ENCODE measurements at places on chromosomes 6 and 20.

- no peak for DNase-seq
Measured at GRCh38 chr6:20875369-20875963, 341.2 kb downstream of the CDKAL1 start.

DNA sequence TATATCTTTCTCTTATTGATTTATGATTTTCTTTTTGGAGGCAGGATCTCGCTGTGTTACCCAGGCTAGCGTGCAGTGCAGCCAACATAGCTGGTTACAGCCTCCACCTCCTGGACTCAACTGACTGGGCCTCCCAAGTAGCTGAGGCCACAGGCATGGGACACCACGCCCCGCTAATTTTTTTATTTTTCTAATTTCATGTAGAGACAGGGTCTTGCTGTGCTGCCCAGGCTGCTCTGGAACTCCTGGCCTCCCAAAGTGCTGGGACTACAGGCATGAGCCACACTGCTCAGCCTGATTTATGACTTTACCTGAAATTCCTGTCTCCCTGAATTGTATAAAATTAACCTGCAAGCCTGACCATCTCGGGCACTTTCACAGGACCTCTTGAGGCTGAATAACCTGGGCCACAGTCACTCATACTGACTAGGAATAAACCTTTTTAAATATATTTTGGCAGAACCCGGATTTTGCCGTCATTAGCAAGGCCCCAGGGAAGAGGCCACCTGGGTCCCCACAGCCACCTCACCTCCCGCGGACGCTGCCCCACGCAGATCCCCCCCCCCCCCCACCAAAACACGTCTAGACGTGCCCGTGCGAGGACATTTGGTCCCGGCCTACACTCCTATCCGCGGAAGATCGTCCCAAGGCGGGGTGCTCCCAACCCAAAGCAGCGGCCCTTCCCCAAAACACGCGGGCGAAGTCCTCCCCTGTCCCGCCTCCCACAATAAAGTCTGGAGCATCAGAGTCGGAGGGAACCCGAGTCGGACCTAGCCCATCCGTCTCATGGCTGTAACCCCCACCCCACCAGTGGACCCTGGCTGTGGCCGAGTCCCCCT, 902 bp downstream of the ZNF337 start:
- no peak for DNase-seq

GRCh38 chr20:10928841-10929421, 255.1 kb upstream of the JAG1 start:
- DNase-seq: no peak

DNA sequence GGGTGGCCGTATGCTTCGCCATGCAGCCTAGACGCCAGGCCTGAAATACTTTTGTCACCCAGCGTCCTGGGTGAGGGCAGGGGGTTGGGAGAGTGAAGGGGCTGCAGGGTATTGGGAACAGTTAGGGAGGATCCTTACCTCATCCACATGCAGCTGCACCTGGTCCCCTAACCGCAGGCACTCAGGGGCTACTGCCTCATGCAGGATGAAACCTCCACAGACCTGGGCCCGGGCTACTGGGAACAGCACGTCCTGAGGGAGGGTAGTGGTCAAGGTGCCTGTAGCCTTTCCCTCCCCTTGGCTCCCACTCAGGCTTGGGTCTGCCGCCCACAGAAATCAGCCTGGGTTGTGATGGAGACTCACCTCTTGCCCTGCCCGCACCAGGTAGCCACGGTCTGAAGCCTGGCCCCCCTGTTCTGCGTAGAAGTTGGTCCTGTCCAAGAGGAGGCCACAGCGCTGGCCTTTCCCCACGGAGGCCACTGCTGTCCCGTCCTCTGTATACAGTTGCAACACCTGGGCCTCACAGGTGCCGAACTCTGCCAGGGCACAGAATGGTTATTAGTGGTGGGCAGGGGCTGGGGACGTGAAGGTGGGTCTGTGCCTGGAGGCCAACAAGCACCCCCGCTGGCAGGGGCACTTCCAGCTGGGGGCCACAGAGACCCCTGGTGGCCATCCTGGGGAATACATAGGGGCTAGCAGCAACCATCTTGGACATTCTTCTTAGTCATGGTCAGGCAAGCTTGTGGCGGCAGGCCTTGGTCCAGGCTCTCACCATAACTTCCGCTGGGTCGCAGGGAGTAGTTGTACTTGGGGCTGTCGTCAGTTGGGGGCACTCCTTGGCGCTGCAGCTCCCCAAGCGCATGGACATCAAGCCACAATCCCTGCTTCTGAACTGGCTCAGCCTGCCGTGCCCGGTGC, 8.6 kb downstream of the AARS2 start:
- peak; percentile 52 for DNase-seq

DNA sequence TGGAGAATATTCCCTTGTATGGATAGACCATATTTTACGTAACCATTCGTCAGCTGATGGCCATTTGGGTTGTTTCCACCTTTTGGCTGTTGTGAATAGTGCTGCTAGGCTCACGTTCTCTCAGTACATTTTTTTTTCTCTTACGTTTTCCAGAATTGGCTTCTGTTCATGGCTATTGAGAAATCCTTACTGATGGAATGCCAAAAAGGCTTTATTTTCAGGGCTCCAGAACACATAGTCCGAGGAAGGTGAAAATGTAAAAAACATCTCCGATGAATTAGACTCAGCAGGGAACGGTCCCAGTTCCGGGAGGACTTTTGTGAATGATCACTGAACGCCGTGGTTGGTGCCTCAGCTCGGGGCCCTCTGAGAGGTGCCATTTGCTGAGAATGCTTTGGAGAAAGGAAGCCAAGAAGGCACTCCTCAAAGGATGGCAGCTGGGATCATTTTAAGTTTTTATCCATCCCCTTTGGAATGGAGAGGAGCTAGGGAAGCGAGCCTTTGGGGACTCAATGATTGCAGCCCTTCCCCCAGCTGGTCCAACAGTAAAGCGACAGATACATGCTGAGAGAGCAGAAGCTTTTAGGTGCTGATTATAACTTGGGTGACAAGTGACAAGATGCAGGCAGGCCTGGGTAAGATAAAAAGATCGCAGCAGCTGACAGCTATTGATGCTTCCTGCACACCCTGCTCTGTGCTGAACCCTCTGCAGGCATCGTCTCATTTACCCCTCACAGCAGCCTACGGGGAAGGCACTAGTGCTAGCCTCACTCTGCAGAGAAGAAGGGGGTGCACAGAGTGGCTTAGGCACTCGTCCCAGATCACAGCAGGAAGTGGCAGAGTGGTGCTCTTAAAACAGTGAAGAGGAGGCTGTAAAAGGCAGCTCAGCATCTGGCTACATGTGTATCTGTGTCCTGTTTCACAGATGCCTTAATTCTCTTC, 133.4 kb upstream of the KCNG1 start:
- peak; percentile 27 for DNase-seq

Data from Ammon's horn (tissue), 1 donor.